ENCODE measurements at places on chromosomes 3 and 15. TPM values are rescaled to one million over a fixed set of nuclear protein-coding genes. Genes with fewer than 3 reads are reported as not detected.

DNA sequence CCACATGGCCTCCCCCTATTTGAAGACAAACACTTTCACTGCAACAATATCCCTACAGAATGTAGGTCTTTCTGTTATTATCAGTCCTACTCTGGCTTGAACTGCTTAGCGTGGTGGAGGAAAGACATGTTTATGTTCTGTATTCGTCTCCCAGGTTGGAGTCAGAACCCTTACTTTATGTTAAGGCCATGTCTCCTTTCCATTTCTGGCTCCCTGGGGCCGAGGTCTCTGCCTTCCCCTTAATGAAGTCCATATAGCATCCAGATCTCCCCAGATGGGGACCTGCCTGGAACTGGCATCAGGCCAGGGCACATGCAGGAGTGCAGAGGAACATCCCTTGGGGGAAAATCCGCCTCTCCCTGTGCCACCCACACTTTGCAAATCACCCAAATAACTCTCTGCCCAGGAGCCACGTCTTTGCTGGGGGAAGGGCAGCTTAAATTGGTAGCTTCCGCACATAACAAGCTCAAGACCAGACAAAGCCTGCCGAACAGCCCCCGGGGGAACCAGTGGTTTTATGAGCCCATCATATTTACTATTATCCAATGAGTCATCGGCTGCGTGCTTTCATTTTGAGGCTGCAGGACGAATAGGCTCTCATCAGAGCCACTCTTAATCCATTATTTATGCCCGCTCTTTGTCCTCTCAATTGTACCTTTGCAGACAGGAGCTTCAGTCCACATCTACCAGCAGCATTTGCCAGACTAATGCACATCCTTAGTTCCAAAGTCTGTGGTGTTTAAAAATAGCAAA, 237.0 kb downstream of the UACA start:
- no peak overlapping the region for H3K27ac ChIP-seq
- H3K27me3 ChIP-seq, result no peaks in the 10 kb centered on the region
- peak; percentile 67 for DNase-seq

- H3K4me1 ChIP-seq, result peaks cover 11% of the 10 kb centered on the region
- H3K36me3 ChIP-seq, result no peaks in the 10 kb centered on the region
- H3K27me3 ChIP-seq, result no peaks in the 10 kb centered on the region
- peak overlapping the region; percentile 99 for H3K4me3 ChIP-seq
- H3K27ac ChIP-seq, result peak overlapping the region; percentile 92
Observed at GRCh38 chr15:49155834-49156627, 632 bp upstream of the COPS2 start.

- DNase-seq, result no peak
- H3K27ac ChIP-seq, result no peak overlapping the region
- no peak overlapping the region for H3K4me3 ChIP-seq
- H3K4me1 ChIP-seq, result no peaks in the 10 kb centered on the region
- H3K27me3 ChIP-seq, result no peaks in the 10 kb centered on the region
- no peaks in the 10 kb centered on the region for H3K36me3 ChIP-seq
Observed at GRCh38 chr3:97197083-97197482, 382.7 kb downstream of the EPHA6 start.

- no peaks in the 10 kb centered on the region for H3K36me3 ChIP-seq
- H3K4me3 ChIP-seq, result no peak overlapping the region
- H3K27me3 ChIP-seq, result no peaks in the 10 kb centered on the region
- H3K27ac ChIP-seq, result no peak overlapping the region
- peaks cover 9% of the 10 kb centered on the region for H3K4me1 ChIP-seq
- DNase-seq, result peak; percentile 23
Observed at GRCh38 chr3:155745795-155746550, 1.1 kb upstream of the PLCH1 start.

DNA sequence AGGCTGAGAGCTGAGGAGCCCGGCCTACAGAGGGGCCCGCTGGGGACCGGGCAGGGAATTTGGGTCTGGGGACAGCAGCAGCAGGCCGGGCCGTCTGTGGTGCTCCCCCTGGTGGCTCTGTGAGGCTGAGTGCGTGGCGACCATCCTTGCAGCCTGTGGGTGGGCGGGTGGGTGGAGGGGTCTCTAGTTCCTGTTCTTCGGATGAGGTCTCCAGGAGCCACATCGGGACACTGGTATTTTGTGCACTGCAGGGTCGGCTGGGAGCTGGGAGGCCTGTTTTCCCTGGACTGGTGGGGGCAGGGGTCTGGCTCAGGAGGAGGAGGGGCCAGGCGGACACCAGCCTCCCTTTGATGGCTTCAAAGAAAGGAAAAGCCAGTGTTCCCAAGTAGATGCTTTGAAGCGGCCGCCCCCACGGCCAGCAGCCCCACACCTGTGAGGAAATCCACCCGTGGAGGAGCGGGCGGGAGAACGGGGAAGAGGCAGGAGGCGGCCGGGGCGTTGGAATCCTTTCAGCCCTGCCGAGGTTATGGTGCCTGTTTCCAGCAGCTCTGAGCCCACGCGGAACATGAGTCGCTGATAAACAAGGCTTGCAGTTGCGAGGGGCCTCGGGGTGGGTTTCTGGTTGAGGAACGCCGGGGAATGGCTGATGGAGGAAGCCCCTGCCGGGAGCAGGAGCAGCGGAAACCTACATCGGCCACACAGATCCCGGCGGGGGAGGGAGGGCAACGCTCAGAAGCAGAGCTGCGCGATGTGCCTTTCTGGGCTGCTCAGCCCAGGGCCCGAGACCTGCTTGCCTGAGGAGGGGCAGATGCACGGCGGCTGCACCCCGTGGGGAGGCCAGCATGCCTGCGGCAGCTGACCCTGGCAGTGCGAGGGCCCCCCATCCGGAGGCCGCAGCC, 154.3 kb downstream of the NSMCE3 start:
- H3K27me3 ChIP-seq, result no peaks in the 10 kb centered on the region
- no peaks in the 10 kb centered on the region for H3K4me1 ChIP-seq
- DNase-seq, result no peak
- no peaks in the 10 kb centered on the region for H3K36me3 ChIP-seq

DNA sequence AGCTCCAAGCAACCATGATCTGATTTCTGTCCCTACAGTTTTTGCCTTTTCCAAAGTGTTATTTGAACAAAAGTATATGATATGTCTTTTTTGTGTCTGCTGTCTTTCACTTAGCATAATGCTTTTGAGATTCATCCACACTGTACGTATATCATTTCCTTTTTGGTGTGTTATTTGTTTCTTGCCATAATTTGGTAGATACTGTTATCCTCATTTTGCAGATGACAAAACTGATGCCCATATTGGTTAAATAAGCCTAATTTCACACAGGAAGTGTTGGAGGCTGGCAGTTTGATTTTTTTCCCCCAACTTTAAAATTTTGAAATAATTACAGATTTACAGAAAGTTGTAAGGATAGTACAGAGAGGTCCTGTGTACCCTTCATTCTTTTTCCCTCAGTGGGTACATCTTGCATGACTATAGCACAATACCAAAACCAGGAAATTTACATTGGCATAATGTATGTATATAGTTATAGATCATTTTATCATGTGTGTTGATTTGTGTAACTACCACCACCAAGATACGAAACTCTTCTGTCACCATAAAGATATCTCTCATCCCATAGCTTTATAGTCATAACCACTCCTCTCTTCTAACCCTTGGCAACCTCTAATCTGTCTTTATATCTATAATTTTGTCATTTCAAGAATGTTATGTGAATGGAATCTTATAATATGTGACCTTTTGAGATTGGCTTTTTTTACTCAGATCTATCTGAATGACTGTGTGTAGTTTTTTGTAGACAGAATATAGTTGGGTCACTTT, 55.6 kb downstream of the RASA2 start:
- no peaks in the 10 kb centered on the region for H3K27me3 ChIP-seq
- H3K4me3 ChIP-seq, result no peak overlapping the region
- H3K27ac ChIP-seq, result no peak overlapping the region
- peaks cover 11% of the 10 kb centered on the region for H3K36me3 ChIP-seq
- DNase-seq, result no peak

DNA sequence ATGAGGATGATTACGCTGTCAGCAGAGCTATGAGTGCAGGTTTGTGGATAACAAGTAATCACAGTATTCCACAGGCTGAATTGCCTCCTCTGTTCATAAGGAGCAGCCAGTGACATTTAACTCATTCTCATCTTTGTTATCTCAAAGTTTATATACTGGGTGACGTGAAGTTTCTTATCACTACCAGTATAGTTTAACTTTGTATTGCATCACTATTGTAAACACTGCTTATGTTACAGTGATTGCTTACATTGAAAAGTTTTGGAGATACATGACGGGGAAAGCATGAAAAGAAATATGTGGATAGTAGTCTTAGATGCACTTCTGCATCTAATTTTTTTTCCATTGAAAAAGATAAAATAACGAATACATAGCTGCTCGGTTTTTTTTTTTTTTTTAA, 429.7 kb downstream of the VGLL3 start:
- no peaks in the 10 kb centered on the region for H3K4me1 ChIP-seq
- no peak overlapping the region for H3K4me3 ChIP-seq
- no peak overlapping the region for H3K27ac ChIP-seq
- no peaks in the 10 kb centered on the region for H3K36me3 ChIP-seq

- H3K4me3 ChIP-seq, result no peak overlapping the region
- H3K36me3 ChIP-seq, result peaks cover 12% of the 10 kb centered on the region
- no peak for DNase-seq
- H3K27me3 ChIP-seq, result no peaks in the 10 kb centered on the region
Observed at GRCh38 chr3:148999806-149000205, 8.5 kb downstream of the GYG1 start.

DNA sequence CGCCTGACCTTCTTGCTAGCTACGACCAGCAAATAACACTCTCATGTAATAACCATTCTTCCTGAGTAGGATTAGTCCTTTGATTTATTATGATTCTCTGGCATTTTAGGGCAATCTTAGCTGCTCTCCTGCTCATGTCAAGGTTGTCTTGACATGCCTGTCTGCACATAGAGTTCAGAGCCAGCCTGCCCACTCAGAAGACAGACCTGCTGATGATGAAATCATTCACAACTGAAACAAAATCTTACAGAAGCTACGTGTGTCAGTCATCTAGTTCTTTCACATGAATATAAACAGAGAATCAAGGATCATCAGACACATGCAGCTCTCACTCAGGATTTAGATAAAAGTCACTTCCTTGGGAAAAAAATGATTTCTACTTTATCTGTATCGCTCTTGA, 173.6 kb upstream of the LYSMD4 start:
- H3K4me1 ChIP-seq, result peaks cover 3% of the 10 kb centered on the region
- no peaks in the 10 kb centered on the region for H3K36me3 ChIP-seq
- DNase-seq, result no peak

DNA sequence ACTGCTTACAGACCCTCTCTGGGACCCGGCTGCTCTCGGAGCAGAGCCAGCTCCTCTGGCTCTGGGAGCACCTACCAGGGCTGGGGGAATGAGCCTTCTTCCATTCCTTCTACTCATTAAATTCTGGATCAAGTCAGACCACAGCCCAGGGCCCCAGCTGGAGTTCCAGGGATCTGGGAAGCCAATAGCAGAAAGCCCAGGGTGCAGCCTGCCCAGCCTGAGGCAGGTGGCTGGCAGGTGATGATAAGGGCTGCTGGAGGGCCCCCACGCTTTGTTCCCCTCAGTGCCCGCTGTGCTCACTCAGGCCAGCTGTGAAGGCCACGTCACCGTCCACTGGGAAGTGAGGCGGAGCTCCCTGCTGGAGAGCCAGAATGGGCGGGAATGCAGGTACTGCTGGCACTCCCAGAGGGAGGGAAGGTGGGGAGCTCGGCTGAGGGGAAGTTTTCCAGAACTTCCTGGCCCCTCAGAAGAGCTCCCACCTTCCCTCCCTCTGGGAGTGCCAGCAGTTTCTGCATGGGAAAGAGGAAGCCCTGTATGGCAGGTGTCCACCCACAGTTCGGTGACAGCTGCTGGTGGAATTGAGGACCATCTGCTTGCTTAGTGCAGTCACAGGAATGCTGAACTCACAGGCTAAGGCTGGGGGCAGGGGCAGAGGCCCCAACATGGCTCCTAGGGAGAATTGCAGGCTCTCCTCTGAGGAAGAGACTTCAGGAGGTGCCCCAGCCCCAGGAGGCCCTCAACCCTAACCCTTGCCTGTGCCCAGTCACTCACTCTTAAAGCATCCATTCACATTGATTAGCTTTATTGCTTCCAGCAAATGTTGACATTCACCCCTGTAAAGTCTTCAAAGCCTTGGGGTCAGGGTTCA, 12.6 kb upstream of the RTP3 start:
- no peaks in the 10 kb centered on the region for H3K27me3 ChIP-seq
- DNase-seq, result no peak
- H3K4me1 ChIP-seq, result peaks cover 9% of the 10 kb centered on the region
- no peaks in the 10 kb centered on the region for H3K36me3 ChIP-seq
- H3K4me3 ChIP-seq, result no peak overlapping the region

GRCh38 chr3:47772788-47773187, 8.9 kb downstream of the SMARCC1 start:
- peaks cover under 1% of the 10 kb centered on the region for H3K4me1 ChIP-seq
- no peak overlapping the region for H3K27ac ChIP-seq
- DNase-seq, result no peak
- H3K27me3 ChIP-seq, result no peaks in the 10 kb centered on the region
- H3K36me3 ChIP-seq, result peaks cover 7% of the 10 kb centered on the region

DNA sequence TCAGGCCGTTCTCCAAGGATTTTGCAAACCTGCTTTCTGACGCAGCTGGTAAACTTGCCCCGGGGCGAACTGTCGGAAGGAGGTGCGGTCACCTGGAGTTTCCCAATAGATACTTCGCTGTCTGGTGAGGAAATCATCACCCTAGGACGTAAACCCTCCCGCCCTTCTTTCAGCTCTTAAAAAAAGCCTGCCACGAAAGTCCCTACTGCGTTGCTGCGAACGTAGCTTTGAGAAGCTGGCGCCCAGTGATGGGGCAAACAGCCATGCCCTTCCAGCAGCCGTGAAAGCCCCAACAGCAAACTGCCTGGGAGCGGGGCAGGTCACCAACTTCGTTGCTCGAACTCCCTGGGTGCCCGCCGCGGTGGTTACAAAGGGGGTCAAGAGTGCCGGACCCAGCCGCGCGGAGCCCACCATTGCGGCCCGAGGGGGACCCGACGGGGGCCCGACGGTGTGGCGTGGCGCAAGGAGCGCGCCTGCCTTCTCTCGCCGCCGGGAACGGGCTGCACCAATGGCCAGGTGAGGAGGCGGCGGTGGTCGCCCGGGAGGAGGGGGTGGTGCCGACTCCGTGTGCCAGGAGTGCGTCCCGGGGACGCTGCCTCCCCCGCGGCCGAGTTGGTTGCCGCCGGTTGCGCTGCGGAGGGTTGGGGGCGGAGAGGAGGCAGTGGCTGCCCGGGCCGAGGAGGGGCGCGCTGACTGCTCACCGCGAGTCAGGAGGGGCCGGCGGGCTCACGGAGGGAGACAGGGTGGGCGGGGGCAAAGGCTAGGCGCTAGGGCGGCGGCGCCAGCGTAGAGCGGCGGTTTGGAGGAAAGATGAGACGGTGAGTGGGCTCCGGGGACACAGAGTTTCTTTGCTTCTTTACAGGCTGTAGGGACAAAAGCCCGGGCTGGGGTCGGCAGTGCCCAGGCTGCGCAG, at the start of gene PHLDB2:
Gene PHLDB2, plus strand, starts transcription at position 205 of the 913 bp plus-strand sequence. CDS start 24,813 bp downstream, outside the sequence.
- H3K36me3 ChIP-seq, result no peaks in the 10 kb centered on the region
- peak within 1 kb of the TSS; percentile 87 for H3K4me3 ChIP-seq
- peak; percentile 78 for DNase-seq
- H3K27me3 ChIP-seq, result no peaks in the 10 kb centered on the region
- peaks cover 18% of the 10 kb centered on the region for H3K4me1 ChIP-seq
- peak within 1 kb of the TSS; percentile 76 for H3K27ac ChIP-seq

ISLR2 gene
- polyA plus RNA-seq, result not detected

SERPINI2 gene
- not detected for polyA plus RNA-seq

UNC13C gene
- polyA plus RNA-seq, result not detected

STRIT1 gene
- polyA plus RNA-seq, result not detected

VGLL3 gene
- polyA plus RNA-seq, result not detected

CAMP gene
- 0.30 TPM for polyA plus RNA-seq

IMPG2 gene
- polyA plus RNA-seq, result 0.21 TPM

PIGZ gene
- polyA plus RNA-seq, result 2.0 TPM

PLIN1 gene
- 0.29 TPM for polyA plus RNA-seq

SCAANT1 gene
- not detected for polyA plus RNA-seq

TMEM41A gene
- polyA plus RNA-seq, result 8.5 TPM

IL17RB gene
- 0.07 TPM for polyA plus RNA-seq

Data from B cell (primary cell).